ENCODE measurements at places on chromosomes 7 and 10.

DNA sequence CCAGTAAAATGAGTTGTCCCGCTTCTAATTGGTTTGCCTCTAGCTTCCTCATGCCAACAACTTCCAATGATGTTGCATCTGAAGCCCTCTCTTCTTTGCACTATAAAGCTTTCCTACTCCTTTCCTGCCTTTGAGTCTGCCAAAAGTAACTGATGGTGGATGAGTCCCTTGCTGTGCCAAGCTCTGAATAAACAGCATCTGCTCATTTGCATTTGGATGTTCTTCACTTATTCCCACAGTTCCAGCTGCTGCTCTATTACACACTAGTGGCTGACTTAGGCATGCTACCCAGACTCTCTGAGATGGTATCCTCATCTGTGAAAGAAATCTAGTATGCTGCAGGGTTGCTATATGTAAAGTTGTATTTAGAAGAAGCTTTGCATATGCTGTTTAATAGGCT, 24.9 kb downstream of the SFR1 start:
- DNase-seq: no peak

DNA sequence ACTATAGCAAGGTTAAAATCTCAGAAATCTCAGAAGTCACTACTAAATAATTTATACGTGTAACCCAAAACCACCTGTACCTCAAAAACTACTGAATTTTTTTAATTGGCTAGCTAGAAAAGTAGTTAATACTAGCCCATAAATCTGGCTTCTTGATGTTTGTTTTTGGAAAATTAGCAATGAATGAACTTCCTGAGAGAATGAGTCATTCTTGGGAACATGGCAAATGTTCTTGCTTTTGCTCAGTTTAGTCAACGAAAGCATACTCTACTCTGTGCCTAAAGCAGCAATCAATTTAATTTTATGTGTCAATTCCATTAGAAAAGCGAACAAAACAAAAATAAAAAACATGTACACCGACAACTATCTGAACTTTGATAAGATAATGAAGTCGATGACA, 69.2 kb downstream of the SEMA3E start:
- no peak for DNase-seq

DNA sequence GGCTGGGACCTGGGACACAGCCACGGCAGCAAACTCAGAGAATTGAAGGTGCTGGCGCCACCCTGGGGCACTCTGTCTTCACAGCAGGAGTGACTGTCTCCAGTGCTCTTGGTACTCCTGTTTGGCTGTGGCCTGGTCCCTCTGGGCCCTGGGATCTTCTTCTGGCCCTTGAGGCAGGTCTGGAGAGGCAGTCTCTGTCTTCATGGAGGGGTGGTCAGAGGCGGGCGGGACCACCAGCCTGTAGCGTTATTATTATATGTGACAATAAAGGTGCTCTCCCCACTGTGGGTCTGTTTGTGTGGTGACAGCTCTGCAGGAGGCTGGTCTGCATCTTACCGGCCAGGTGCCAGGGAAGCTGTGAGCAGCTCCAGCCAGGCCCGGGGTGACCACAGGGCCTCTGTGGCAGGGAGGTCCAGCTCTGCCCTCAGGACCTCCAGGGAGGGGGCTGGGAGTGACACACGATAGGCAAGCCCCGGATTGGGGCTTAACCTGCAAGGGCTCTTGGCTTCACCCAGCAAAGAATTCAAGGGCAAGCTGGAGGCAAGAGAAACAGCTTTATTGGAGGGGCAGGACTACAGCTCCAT, 70.3 kb downstream of the MYL10 start:
- DNase-seq: no peak

DNA sequence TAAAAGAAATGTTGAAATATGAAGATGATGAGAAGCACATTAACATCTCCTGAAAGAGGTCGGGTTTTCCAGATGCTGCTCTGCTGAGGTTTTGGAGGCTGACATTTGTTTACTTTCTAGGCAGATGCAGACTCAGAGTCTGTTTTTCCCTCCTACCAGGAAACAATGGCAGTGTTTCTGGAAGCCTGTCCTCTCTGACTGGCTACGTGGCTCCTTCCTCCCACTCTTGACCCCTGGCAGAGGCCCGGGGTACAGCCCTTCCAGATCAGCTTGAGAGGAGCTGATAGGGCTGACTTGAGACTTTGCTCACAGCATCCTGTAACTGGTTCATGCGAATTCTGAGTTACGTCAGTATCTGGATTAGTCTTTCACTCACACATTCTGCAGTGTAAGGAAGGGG, 41.1 kb upstream of the IL15RA start:
- no peak for DNase-seq
